Fibroblast of villous mesenchyme (primary cell): ENCODE measurements at places on chromosomes 7 and 10. TPM values are rescaled to one million over a fixed set of nuclear protein-coding genes. Genes with fewer than 3 reads are reported as not detected.

- peak; percentile 48 for DNase-seq
Observed at GRCh38 chr7:28354601-28355402, 57.5 kb upstream of the CREB5 start.

DNA sequence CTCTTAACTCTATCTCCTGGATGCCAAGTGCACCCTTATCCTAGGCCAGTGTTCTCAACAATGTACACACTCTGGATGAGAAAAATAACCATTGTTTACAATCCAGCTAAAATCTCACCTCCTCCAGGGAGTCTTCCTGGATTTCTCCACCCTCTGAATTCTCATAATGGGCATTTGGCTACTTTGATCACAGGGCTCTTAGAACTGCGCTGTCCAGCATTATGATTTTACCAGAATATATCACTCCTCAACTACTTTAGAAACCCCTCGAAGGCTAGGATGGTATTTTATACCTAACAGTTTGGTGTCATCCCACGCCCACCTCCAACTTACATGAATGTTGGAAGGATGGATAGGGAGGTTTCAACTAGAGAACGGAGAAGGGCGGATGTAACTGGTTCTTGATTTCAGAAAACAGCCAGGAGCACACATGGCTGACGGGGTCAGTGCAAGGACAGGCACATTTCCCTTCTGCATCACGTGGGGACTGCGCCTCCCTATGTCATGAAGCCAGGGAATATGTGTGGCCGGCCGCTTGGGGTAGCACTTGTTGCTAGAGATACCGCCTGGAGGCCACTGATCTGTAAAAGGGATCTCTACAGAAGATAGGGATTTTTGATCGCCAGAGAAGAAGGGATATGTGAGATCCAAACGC, 1.2 kb upstream of the ATP6V0E2 start:
- DNase-seq, result peak; percentile 86

GRCh38 chr7:151798851-151799448, 78.0 kb downstream of the PRKAG2 start:
- no peak for DNase-seq

- no peak for DNase-seq
Observed at GRCh38 chr7:157306846-157307838, 29.7 kb upstream of the DNAJB6 start.

PLXNA4 gene
- total RNA-seq, result under 0.01 TPM in 1 of 2 replicates, not detected in the other

MSRB2 gene
- total RNA-seq, result 11.9 and 15.1 TPM in 2 replicates

LANCL2 gene
- 13.8 and 20.9 TPM in 2 replicates for total RNA-seq

SFTPA1 gene
- not detected in 2 replicates for total RNA-seq

GPR15LG gene
- not detected in 2 replicates for total RNA-seq

DNA sequence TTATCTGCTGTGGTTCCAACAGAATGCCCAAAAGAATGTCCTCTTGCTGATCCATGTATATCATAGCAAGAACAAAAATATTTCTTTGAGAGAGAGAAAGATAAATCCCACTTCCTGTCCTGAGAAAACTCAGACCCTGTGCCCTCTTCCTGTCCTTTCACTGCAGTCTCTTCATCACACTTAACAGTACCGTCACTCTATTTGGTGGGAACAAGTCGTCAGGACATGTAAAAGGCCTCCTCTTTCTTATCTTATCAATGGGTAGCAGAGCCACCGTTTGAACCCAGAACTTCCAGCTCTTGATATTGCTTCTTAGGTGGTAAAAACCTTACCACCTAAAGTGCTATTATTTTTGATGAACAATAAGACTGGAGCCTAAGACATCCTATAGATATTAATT, 43.9 kb downstream of the CHRM2 start:
- no peak for DNase-seq

SDK1 gene
- total RNA-seq, result 0.43 and 0.64 TPM in 2 replicates

GJD4 gene
- total RNA-seq, result not detected in 2 replicates

GATAD1 gene
- 23.3 and 23.5 TPM in 2 replicates for total RNA-seq

GRCh38 chr7:29149036-29149435, 2.7 kb upstream of the CPVL start:
- no peak for DNase-seq

DNA sequence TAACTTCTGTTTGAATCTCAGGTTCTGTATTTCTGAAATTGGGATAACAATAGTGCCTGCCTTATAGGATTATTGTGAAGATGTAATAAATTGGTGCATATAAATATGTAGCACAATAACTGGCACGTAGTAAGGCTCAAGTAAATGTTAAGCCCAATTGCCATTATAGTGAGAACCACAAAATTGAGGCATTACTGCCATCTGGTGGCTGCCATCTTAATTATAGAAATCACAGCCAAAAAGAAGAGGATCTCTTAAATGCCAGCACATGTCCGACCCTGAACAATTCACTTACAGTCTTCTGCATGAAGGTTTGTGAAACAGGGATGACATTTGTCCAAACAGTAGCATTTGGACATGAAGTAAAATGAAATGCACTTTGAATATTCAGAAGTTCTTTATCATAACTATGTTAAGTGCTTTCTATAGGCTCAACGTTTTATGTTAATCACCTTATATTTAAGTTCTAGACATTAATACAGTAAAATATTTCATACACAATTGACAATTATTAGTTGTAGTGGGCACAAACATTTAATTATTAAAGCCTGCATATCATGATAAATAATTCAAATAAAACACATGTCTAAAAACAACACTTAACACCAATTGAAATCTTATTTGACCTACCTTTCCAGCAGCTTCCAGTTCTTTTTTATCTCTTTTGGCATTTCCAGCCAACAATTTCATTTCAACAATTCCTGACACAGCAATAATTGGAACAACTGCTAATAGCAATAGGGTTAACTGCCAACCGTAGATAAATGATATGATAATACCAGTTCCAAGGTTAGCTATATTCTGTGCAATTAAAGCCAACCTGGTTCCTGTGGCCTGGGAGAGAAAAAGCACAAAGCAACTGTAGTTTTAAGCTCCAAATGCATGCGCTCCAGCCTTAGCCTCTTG, 58.5 kb downstream of the ABCB4 start:
- peak; percentile 75 for DNase-seq

UROS gene
- 93.7 and 94.7 TPM in 2 replicates for total RNA-seq
